ENCODE measurements at places on chromosomes 16 and 17. TPM values are rescaled to one million over a fixed set of nuclear protein-coding genes. Genes with fewer than 3 reads are reported as not detected.

- no peak for DNase-seq
Observed at GRCh38 chr17:915538-916201, 63.9 kb downstream of the NXN start.

DNA sequence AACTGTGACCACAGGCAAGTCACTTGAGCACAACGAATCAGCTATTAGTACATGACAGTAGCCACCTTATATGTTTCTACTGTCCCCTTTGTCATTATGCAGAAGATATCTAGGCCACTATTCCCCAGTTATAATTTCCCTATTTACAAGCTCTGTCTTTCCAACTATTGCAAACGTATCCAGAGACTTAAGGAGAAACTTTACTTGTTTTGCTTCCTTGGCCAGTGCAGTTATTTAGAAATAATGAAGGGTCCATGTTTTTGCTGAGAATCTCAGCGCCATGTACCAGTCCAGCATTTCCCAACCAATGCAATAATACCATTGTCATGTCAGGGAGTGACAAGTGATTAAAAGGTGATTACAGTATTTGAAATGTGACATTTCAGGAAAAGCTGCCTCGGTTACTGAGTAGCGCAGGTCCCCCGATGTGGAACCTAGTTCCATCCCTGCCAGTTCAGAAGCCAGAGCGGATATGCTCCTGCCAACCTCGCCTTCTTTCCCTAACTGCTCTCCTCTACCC is 743 bp downstream of the ZNF624 start:
- DNase-seq: no peak

DNA sequence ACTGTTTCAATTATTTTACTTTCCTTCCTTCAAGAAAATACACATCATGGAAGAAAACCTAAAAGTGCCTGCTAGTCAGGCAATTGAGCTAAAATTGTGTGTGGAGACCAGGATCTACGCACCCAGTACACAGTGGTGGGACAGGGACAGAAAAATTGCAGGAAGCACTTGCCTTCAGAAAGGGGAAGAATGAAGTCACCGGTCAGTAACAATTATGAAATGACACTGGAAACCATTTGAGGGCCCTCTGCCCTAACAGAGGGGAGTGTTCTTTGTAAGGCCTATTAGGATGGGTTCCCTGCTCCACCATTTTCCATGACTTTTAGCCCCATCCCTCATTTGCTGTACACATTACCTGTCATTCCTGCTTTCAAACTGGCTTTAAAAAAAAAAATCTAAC is 4.5 kb upstream of the PHAF1 start:
- no peak for DNase-seq

GRCh38 chr16:26189536-26189935 is 497.8 kb downstream of the HS3ST4 start:
- no peak for DNase-seq

GRCh38 chr16:30067584-30067916 is 2.0 kb downstream of the ALDOA start:
- no peak for DNase-seq

GRCh38 chr16:19338335-19338734 is 52.8 kb downstream of the CLEC19A start:
- no peak for DNase-seq

DNA sequence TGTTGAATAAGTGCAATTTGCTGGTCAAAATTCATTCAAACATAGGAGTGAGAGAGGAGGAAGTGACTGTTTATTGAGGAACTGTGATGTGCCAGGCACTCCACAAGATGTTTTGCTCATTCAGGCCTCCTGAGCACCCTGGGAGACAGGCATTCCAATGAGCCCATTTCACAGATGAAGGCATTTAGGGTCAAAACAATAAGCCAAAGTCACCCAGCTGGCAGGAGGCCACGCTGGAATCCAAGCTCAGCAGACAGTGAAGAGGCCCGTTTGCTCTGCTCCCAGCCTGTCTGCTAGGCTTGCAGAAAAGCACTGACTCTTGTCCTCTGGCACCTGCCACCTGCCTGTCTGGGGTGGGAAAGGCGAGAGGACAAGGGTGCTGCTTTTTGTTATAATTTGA is 10.1 kb upstream of the SLC25A39 start:
- no peak for DNase-seq

GRCh38 chr17:45979137-45979536 is 19.9 kb upstream of the STH start:
- no peak for DNase-seq

DNA sequence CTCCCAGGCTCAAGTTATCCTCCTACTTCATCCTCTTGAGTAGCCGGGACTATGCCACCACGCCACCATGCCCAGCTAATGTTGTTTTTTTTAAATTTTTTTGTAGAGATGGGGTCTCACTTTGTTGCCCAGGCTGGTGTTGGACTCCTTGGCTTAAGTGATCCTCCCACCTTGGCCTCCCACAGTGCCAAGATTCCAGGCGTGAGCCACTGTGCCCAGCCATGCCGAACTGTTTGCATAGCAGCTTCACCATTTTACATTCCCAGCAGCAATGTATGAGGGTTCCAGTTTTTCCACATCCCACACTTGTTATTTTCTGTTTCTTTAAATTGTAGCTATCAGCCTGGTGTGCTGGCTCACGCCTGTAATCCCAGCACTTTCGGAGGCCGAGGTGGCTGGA is 2.2 kb upstream of the CTRB1 start:
- no peak for DNase-seq

DNA sequence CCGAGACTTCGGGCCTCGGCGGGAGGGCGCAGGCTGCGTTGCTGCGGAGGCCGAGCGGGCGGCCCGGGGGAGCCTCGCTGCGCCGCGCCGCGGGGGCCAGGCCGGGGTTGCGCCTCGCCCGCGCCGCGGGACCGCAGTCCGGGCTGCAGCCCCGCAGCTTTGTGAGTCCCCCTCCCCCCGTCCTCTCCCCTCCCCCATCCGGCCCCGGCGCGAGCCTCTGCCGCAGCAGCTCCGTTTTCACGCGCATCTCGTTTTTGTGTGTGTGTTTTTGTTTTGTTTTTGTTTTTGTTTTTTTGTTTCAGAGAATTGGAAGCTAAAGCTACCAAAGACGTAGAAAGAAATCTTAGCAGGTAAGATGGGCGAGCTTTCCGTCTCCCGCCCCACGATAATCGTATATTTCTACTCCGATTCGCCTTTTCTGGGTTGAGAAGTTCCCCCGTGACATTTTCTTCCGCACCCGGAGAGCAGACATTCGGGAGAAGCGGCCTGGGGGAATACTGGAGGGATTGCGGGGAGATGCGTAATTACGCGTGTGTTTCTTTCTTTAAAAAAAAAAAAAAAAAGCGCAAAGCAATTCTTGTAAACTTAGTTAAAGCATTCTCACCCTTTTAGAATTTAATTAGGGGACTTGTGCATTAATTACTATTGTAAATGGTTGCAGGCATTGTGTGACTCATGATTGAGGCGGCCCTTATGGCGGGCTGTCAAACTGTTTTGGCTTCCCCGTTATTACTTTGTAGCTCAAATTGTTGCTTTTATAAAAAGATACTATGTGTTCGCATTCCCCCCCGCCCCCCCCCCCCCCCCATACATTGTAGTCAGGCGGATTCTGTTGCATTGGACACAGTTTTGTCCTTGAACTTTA is 732 bp downstream of the TNRC6A start:
- DNase-seq: no peak

DNA sequence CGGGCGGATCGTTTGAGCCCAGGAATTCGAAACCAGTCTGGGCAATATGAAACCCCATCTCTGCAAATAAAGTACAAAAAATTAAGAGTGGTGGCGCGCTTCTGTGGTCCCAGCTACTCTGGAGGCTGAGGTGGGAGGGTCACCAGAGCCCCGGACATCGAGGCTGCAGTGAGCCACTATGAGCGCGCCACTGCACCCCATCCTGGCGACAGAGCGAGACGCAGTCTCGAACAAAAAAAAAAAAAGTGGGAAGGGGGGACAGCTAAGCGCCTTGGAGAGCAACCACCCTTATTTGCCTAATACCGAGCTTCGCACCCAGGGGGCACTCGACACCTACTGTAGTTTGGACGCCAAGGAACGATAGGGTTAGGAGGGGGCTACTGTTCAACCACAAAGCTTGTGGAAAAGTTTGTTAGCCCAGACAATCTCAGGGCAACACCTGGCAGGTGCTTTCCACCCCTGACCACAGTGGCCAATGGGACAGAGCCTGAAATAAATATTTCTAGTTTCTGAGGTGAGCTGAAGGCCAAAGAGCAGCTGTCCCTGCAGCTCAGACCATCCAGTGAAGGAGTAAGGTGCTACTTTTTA is 847 bp upstream of the PSMC3IP start:
- DNase-seq: peak; percentile 90

DNA sequence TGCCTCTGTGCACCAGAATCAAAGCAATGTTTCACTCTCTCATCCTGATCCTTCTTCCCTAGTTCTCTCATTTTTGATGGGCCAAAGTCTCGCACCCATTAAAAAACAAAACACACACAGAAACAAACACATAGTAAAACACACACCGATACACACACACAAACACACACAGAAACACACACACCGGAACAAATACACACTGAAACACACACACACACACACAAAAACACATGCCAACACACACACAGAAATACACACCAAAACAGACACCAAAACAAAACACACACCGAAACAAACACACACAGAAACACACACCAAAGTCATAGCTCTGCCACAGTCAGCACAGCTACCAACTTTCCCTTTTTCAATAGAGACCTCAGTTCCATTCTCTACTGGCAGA is 8.6 kb downstream of the HSPB9 start:
- no peak for DNase-seq

GRCh38 chr16:25052530-25052929 is 37.4 kb upstream of the ARHGAP17 start:
- no peak for DNase-seq

DNA sequence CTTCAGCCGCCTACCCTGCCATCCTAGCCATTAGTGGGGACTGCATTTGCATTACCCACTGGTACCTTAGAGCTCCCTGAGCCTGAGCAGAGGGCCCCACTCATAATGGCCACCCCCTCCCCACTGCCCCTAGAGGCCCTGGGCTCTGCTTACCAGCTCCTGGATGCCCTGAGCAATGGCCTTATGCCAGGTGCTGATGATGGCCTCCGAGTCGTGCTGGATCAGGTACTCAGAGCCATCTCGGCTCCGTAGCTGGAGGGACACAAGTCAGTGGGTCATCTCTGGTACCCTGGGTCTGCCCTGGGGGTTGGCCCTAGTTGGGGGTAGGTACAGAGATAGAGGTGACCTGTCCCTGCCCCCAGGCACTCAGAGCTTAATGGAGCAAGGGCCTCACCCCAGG is 34.9 kb downstream of the ARHGAP27 start:
- DNase-seq: no peak

DNA sequence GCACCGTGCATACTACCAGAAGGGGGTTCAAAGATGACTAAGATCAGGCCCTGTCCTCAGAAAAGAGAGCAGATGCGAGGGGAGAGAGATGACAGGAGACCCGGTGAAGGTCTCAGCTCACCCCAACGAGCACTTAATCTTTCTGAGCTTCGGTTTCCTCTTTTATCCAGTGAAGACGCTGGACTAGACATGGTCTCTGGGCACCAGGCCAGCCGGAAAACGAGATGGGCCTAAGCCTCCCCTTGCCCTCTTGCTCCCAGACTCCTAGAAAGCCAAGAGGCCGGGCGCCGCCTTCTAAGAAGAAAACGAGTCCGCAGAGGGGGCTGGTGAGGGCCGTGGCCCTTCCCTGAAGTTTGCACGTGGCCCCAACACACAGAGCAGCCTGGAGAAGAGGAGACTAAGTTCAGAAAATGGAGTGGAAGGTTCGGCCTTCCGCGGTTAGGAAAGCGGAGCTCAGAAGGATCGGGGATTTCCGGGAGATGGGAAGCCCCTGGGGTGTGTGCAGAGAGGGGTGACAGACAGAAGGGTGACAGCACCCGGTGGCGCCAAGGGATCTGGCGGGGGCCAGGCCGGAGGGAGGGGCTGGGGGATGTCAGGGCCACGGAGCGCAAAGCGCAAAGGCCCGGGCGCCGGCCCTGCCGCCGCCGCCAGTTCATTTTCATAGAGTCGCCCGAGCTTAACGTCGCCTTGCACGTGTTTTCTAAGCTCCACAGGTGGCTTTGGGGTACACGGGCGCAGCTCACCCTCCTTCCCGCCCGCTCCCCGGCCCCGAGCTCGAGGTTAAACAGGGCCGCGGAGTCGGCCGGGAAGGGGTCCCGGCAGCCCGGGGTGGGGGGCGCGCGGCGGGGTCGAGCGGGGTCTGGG is 42.1 kb upstream of the BHLHA9 start:
- peak; percentile 87 for DNase-seq

- DNase-seq: peak; percentile 72
Observed at GRCh38 chr17:335691-336090, 16.9 kb downstream of the RPH3AL start.

DNA sequence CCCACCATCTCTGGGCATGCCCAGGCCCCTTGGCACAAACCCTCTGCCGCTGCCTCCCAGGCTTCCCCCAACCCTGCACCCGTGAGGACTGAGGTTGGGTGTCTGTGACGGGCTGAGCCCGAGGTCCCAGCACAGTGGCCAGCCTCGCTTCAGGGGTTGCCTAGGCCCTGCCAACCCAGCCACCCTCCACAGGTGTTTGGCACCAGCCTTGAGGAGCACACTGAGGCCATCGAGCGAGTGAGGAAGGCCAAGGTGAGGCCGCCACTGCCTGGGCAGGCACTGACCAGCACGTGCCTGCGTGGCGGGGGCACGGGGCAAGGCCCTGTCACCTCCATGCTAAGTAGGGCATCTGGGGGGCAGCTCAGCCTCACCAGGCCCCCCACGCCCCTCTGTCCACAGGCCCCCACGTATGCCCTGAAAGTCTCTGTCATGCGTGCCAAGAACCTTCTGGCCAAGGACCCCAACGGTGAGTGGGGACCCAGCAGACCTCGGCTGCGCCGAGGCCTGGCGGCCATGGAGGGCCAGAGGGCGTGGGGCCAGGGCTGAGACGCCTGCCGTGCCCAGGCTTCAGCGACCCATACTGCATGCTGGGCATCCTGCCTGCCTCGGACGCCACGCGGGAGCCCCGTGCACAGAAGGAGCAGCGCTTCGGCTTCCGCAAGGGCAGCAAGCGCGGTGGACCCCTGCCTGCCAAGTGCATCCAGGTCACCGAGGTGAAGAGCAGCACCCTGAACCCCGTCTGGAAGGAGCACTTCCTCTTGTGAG is 7.5 kb downstream of the BAIAP3 start:
- no peak for DNase-seq

GRCh38 chr17:27810902-27811557 is 10.7 kb upstream of the NOS2 start:
- no peak for DNase-seq

- DNase-seq: no peak
Observed at GRCh38 chr17:61686113-61686512, 95.1 kb upstream of the NACA2 start.

- no peak for DNase-seq
Observed at GRCh38 chr17:77326636-77327035, 185.9 kb downstream of the SEC14L1 start.

KRTAP2-3 gene
- total RNA-seq: not detected

SLC6A4 gene
- total RNA-seq: not detected

MMP2 gene
- total RNA-seq: 539 TPM

G6PC1 gene
- not detected for total RNA-seq

ABHD15 gene
- 5.9 TPM for total RNA-seq

ICAM2 gene
- total RNA-seq: 26.7 TPM

CD300A gene
- 5.9 TPM for total RNA-seq

FNDC8 gene
- not detected for total RNA-seq

KRTAP1-3 gene
- total RNA-seq: not detected

PRSS36 gene
- 5.2 TPM for total RNA-seq

ACSM2B gene
- not detected for total RNA-seq

GPRC5B gene
- total RNA-seq: 21.9 TPM

PYY gene
- not detected for total RNA-seq
